ENCODE measurements at places on chromosomes 7 and 10. TPM values are rescaled to one million over a fixed set of nuclear protein-coding genes. Genes with fewer than 3 reads are reported as not detected.

DNA sequence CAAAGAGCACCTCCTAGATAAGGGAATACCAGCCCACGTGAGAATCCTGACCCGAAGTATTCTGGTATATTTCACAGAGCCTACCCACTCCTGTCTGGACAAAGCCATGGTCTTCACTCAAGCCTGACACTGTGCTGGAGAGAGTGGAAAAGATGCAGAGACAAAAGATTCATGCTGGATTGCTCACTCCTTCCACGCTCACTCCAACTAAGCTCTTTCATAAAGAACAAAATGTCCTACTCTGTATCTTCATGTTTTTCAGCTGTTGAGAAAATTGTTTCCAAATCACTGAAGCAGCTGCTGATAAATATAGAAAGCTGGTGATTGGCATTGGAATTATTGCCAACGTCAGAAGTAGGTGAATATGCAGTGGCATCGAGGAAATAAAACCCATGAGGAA lies 106.0 kb downstream of the ABLIM1 start:
- no peak for DNase-seq
- H3K27me3 ChIP-seq, result no peaks in the 10 kb centered on the region
- peaks cover 21% of the 10 kb centered on the region for H3K4me1 ChIP-seq
- no peak overlapping the region for H3K4me3 ChIP-seq
- H3K36me3 ChIP-seq, result no peaks in the 10 kb centered on the region
- H3K27ac ChIP-seq, result no peak overlapping the region

ZNF239 gene
- total RNA-seq, result 1.8 TPM

GRCh38 chr7:133871757-133872156 lies 255.4 kb upstream of the LRGUK start:
- no peak overlapping the region for H3K4me3 ChIP-seq
- no peaks in the 10 kb centered on the region for H3K27me3 ChIP-seq
- peaks cover 14% of the 10 kb centered on the region for H3K4me1 ChIP-seq
- no peak for DNase-seq

GRCh38 chr7:155267023-155267422 lies 30.7 kb upstream of the INSIG1 start:
- H3K4me1 ChIP-seq, result no peaks in the 10 kb centered on the region
- no peak overlapping the region for H3K27ac ChIP-seq
- H3K36me3 ChIP-seq, result no peaks in the 10 kb centered on the region
- no peak for DNase-seq
- no peak overlapping the region for H3K4me3 ChIP-seq

ABCA13 gene
- total RNA-seq, result 0.06 TPM
